ENCODE measurements at places on chromosomes 5 and 9.
A peak's percentile ranks its signal among the peaks of the same experiment; 100 is the strongest.

GRCh38 chr9:86337469-86338108 lies 16.6 kb downstream of the TUT7 start:
- no peak for DNase-seq

DNA sequence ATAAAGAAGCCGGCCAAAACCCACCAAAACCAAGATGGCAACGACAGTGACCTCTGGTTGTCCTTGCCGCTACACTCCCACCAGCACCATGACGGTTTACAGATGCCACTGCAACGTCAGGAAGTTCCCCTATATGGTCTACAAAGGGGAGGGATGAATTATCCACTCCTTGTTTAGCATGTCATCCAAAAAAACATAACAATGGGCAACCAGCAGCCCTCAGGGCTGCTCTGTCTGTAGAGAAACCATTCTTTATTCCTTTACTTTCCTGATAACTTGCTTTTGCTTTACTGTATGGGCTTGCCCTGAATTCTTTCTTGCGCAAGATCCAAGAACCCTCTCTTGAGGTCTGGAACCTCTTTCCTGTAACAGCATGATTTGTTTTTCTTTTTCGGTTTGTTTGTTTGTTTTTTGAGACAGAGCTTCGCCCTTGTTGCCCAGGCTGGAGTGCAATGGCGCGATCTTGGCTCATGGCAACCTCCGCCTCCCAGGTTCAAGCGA lies 2.0 kb upstream of the UAP1L1 start:
- DNase-seq: no peak

- peak; percentile 71 for DNase-seq
These were observed 53.8 kb upstream of the CLINT1 start for GRCh38 chr5:157912621-157913325.

DNA sequence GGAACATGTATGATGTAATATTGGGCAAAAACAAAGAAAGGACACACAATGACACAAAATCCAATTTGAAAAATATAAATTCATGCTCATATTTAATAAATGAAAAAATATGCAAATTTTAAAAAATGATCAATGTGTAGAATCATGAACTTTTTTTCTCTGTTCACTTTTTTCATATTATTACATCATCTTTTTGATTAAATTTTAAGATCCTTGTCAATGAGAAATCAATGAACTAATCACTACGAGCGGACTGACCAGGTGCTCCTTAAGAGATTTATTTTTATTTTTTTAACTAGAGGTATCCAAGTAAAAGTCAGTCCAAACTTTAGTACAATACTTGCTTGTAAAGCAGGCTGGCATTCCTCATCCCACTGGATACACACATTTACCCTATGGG lies 174.1 kb downstream of the CDK5RAP2 start:
- no peak for DNase-seq

GRCh38 chr9:5798581-5798980 lies 34.3 kb downstream of the ERMP1 start:
- DNase-seq: no peak

- DNase-seq: no peak
These were observed 4.4 kb upstream of the SLC4A9 start for GRCh38 chr5:140355546-140355945.

GRCh38 chr5:2031581-2031980 lies 148.9 kb upstream of the IRX4 start:
- no peak for DNase-seq

GRCh38 chr5:138753794-138754698 lies 821 bp downstream of the CTNNA1 start:
- DNase-seq: peak; percentile 85

DNA sequence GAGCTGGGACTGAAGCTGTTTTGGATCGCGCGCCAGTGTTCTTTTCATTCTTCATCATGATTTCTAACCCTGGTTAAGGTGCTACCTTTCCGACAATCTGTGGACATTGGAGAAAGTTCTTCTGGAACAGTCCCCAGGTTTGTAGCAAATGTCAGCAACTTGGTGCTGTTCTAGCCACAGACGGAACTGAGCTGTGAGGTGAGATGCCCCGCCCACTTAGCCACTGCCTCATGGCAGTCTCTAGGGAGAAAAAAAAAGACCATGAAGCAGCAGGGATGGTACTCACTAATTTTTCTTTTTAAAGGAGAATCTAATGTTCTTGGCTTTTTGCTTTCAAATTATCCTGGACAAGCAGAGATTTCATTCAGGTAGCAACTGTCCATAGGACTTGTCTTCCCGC lies 72.1 kb upstream of the STK32A start:
- no peak for DNase-seq

DNA sequence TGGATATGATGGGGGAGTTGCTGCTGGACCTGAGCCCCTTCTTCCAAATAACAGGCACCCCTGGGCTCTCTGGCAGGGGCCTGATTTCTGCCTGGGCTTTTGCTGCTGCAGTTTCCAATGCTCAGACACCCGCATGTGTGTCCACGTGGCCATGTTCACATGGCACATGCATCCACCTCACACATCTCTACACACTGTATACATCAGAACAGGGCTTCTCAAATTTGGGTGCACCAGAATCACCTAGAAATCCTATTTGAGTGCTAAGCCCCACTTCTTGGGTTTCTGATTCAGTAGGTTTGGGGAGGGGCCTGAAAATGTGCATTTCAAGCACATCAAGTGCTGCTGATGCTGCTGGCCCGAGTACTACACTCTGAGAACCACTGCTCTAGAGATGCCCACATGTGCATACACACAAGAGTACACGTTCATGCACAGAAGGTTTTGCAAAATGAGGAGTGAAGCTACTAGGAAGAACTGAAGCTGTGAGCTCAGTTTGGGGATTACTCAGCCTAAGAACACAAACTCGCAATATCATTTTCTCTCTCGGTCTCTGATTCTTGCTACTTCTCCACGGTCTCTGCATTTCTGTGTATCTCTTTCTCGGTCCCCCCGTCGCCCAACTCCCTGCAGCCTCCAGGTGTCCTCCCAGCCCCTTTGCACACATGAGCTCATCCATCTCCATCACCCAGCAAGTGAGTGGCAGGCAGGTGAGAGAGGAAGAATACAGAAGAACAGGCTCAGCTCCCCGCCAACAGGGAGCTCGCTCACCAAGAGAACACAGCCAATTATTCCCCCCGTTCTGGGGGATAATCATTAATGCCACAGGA lies 97.0 kb downstream of the PCDH1 start:
- no peak for DNase-seq

DNA sequence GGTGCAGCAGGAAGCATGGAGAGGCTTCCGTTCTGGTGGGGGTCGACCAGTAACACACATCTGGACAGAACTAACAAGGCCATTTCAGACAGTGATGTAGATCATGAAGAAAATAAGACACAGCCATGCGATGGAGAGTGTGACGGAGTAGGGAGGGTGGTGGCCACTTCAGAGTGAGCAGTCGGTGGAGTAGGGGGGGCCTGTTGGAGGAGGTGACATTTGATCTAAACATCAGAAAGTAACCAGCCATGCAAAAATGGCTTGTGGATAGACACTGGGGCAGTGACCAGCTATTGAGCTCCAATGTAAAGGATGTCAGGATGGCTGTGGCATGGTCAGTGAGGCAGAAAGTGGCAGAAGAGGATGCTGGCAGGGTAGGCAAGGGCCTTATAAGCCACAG lies 65.9 kb downstream of the PPARGC1B start:
- DNase-seq: no peak

DNA sequence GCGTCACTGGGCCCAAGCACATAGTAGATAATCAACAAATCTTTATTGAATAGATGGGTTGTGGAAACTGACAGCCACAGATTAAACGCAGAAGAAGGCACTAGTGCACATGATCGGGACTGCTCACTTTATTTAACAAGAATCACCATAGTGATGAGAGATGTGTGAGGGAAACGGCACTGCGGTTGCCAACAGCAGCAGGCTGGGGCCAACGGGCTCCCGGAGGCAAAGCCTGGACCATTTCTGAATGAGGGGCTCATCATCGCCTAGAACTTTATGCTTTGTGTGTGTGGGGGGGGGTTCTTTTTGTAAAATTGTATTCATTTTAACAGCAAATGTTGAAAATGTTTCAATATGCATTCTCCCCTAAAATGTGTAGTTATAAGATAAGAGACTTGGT lies 61.9 kb upstream of the RUFY1 start:
- DNase-seq: no peak

DNA sequence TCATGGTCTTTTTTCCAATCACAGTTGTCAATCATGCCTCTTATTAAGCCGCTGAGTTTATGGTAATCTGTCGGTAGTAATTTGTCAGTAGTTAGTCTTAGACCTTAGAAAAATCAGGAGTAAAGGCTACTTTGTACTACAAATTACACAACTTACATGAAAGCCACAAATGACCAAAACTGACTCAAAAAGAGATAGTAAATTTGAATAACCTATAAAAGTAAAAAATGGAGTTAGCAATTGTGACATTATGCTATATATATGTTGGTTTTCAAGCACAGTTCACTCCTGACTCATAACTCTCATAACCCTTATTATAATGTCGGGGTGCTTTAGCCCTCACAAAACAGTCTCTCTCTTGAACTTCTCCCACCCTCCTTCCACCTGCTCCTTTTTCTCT lies 251.8 kb downstream of the ROR2 start:
- DNase-seq: no peak

- no peak for DNase-seq
These were observed 59.6 kb upstream of the ADAMTS19 start for GRCh38 chr5:129400395-129400983.
